Urinary bladder (tissue), 4 donors: ENCODE measurements at places on chromosomes 6 and 20.
A peak's percentile ranks its signal among the peaks of the same experiment; 100 is the strongest.

DNA sequence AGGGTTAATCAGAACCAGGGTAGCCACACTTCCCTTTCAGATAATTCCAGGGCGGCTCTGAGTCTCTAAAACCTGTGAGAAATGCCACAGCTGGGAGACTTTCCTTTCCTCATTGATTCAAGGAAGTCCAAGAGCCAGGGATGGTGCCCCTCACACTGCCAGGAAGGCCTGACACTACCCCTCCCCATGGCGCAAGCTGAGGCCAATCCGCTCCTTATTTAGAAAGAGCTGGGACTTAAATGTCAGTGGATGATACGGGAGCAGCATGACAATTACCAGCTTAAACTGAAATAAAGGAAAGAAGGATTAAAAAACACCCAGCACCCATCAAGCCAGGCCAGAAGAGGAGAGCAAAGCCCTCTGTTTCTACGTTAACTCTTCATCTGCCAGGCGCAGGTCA, 244.4 kb downstream of the LRFN2 start:
- no peak for DNase-seq

DNA sequence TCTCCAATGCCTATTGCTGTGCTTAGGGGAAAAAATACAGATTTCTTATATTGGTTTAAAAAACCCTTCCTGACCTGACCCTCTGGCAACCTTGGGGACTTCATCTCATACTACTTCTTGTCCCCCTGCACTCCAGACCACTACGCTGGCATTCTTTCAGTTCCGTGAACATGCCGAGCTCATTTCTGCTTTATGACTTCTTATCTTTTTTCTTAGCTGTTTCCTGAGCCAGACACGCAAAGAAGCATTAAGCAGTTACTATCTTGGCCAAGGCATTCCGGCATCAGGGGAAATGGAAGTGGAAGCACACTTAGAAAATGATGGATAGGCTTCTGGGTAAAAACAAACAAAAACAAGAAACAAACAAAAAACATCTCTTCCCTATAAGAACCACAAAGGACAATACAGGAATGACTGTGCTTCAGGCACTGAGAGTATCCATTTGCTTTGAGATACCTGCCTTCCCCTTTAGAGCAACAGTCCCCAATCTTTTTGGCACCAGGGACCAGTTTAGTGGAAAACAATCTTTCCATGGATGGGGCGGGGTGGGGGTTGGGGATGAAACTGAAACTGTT, 4.4 kb upstream of the CCDC28A start:
- DNase-seq: no peak

DNA sequence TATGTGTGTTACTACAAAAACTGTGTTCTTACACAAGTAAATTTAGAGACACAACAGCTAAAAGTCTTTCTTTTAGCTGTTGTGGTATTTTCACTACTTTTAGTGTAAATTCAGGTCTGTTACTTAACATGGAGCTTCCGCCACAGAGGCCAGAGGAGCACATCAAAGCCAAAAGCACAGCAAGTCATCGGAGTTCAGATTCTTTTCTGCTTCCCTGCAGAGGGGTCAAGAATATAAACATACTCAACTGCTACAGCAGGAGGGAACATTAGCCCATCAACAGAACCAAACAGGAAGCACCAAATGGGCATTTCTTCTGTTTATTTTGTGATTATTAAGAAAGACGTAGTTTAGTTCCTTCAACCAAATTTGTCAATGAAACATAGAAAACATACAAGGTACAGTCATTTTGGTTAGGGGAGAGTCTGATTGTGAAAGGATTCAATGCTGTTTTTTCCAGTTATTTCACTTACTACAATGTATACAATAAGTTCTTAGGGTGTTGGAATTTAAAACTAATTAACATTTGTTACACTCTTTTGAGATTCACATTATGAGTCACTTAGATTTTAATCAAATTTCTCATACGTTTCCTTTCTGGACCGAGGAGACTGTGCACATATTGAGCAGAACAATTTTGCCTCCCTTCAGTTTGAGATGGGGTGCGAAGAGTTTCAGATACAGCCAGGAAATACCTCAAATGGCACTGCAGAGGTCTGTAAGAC, 42.8 kb upstream of the DSE start:
- DNase-seq: no peak

DNA sequence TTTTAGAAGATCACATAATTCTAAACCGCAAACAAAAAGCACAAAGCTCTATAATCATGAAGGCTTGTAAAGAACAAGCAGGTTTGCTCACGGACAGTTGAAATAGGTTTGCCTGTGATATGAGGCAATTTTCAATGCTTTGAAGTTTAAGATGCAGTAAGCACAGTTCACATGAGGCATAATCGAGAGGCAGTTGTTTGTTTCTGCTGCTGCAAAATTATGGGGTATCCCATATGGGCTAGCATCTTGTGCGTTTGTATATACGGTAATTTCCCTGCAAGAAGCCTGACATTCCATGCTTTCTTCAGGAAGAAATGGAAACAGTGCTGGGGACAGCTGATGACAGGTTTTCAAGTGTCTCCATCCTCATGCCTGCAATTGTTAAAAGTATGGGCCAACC, 94.6 kb upstream of the MC3R start:
- no peak for DNase-seq

DNA sequence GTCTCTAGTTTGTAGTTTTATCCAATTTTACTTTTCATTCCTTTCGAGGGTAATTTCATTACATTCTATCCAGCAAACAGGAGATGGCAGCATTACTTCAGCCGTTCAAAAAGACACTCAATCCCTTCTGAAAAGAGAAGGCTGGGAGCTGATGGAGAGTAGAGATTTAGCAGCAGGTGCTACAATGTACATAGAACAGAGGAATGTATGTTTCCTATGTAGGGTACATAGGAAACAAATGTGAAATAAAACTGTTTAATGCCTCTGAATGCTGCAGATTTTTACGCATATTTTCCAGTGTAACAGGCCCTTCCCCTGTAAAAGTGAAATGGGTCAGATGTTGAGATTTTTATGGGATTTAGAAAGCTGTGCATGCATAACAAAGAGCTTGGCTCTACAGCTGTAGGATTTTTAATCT, 16.0 kb downstream of the RPS12 start:
- DNase-seq: peak; percentile 64

DNA sequence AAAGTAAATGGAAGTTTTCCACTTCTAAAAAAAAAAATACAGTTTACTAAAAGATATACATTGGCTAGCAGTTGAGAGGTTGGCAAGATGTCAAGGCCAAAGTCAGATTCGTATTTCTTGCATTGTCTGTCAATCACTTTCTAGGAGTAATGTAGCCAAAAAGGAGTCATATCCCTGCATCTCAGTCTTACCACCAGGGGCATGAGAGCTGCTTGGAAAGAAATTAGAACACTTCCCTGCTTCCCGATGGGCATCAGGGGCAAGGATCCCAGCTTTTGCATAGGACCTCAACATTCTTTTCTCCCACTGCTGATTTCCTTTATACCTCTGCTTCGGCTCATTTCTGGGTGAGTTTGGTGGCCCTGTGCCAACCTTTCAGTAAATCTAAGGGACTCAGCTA, 581.0 kb upstream of the MAP3K7 start:
- DNase-seq: no peak

- DNase-seq: no peak
Measured at GRCh38 chr6:18269253-18269652, 4.9 kb upstream of the DEK start.

DNA sequence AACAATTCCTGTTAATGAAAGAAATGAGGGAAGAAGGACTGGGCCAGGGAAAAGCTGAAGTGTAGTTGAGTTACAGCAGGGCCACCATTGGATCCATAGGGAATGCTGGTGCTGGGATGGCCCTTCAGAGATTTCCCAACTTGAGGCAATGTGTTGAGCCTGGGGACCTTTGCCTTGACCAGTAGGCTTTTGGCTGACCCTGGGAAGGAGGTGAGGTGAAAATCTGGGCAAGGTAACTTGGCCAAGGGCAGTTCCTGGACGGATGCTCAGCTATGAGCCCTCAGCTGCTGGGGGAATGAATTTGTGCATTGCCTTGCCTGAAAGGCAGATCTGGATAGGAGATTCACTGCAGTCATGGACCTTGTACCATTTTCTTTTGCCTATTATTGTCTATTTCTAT, 20.4 kb downstream of the UTRN start:
- DNase-seq: no peak

GRCh38 chr6:12331951-12332749, 42.0 kb downstream of the EDN1 start:
- DNase-seq: no peak

DNA sequence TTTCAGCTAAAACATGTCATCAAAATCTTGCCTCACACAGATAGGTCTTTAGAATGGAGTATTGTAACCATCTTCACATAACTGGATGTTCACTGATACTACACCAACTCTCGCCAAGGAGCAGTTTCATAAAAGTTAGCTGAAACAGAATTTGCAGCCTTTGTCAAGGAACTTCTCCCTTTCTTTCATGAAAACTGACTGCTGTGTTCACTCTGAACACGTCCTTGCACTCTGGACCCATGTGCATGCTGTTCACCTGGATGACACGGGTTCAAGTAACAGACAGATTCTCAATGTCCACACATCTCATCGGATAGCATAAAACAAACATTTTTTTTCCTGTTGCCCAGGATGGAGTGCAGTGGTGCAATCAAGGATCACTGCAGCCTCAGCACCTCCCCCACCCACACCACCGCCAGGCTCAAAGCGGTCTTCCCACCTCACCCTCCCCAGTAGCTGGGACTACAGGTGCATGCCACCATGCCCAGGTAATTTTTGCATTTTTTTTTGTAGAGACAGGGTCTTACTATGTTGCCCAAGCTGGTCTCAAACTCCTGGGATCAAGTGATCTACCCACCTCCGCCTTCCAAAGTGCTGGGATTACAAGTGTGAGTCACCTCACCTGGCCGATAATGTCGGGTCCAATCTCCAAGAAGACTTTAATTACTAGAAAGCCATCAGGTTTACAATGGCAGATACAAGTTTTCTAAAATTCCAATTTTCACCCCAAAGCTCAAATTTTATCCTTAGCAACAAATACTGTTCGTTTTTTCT, 9.4 kb downstream of the DIDO1 start:
- no peak for DNase-seq
